ENCODE measurements at places on chromosomes 6 and 20. TPM values are rescaled to one million over a fixed set of nuclear protein-coding genes. Genes with fewer than 3 reads are reported as not detected.
A peak's percentile ranks its signal among the peaks of the same experiment; 100 is the strongest.

The ARID1B gene
- 58.8 TPM for total RNA-seq

DNA sequence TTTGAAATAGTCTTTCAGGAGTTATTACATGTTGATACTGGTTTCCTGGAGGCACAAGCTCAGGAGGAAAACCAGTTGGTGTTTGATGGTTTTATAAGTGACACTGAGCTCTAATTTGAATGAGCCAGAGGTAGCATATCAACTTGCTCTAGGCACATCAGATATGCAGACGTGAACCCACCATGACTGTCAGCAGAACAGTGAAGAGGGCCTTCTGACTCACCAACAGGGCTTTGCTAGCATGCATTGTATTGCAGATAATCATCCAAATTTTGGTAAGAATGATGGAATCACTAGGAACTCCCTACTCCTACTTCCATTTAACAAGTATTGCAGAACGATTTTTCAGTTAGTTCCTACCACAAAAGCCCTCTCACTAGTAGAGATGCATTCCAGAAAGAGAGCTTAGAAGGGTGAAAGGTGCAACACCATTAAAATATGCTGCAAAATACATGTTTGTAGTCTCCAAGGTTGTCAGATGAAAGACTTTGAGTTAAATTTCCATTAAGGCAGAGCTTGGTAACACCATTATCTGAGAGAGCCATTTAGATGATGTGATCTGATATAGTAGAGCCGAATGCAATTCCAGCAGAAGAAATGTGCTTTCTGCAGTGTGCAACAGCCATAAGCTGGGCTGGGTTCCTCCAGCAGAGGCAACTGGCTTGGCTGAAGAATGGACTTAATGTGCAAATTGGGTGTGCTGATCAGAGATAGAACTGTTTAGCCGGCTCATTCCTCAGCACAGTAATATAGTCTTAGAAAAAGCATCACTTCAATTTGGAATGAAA, 968.7 kb upstream of the ADGRB3 start:
- no peaks in the 10 kb centered on the region for H3K27me3 ChIP-seq
- H3K36me3 ChIP-seq: no peaks in the 10 kb centered on the region
- H3K4me1 ChIP-seq: no peaks in the 10 kb centered on the region
- no peak overlapping the region for H3K27ac ChIP-seq
- DNase-seq: no peak

DNA sequence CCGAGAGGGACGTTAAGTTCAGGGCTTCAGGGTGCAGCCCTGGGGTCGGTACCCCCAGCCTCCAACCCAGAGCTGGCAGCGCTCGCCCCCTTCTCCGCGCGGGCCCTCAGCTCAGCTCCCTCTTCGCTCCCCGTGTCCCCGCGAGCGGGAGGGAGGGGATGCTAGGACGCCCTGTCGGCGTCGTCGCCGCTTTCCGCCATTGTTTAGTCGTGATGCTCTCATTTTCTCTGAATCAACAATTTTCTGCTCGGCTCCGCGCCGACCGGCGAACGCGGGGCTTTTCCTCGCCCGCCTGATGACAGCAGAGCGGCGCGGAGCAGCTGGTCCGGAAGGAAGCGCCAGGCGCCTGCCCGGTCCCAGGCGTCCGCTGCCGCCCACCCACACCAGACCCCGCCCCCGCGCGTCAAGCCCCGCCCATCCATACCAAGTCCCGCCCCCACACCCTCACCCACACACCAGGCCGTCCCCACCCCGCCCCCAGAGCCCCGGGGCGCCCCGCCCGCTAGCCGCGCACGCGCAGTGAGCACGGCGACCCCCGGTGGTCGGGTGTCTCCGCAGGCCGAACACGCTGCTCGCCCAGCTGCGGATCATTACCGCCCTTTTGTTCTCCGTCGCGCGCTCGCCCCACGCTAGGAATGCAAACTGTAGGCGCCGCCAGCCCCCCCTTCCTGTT, 50.1 kb upstream of the SLC32A1 start:
- H3K36me3 ChIP-seq: no peaks in the 10 kb centered on the region
- no peak overlapping the region for H3K4me3 ChIP-seq
- H3K4me1 ChIP-seq: no peaks in the 10 kb centered on the region
- no peak for DNase-seq
- no peak overlapping the region for H3K27ac ChIP-seq

GRCh38 chr6:170088582-170088955, 202.3 kb downstream of the DLL1 start:
- no peak overlapping the region for H3K27ac ChIP-seq
- H3K36me3 ChIP-seq: no peaks in the 10 kb centered on the region
- no peaks in the 10 kb centered on the region for H3K4me1 ChIP-seq

DNA sequence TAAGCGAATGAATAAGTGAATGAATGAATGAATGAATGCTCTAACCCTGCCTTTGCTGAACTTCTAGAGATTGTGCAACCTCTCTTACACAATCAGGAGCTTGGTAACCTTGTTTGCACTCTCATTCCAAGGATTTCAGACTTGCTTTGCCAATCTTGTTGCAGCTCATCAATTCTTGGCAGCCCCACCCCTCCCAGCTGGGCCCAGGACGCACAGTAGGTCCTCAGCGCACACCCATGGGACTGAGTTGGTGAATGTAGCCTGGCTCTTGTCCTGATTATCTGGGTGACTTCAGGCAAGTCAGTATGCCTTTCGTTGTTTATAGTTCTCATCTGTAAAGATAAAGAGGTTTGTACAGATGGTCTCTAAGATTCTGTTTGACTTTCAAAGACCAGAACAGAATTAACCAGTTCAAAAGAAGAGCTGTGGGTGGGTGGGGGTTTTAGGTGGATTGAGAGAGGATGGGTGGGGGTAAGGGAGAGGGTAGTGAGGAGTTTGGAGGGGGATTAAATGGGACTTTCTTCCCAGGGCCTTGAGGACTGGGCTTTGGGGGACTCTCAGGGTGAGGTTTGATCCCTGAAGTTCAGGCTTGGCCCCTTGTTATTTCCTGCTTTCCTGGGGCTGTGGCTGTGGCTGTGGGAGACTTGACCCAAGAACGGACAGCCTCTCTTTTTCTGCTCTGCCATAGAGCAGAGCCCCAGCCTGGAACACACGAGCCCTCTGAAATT, 33.2 kb downstream of the VEGFA start:
- H3K27me3 ChIP-seq: no peaks in the 10 kb centered on the region
- H3K27ac ChIP-seq: peak overlapping the region; percentile 93
- no peak overlapping the region for H3K4me3 ChIP-seq
- H3K4me1 ChIP-seq: peaks cover 99% of the 10 kb centered on the region
- no peaks in the 10 kb centered on the region for H3K36me3 ChIP-seq
- DNase-seq: peak; percentile 77

DNA sequence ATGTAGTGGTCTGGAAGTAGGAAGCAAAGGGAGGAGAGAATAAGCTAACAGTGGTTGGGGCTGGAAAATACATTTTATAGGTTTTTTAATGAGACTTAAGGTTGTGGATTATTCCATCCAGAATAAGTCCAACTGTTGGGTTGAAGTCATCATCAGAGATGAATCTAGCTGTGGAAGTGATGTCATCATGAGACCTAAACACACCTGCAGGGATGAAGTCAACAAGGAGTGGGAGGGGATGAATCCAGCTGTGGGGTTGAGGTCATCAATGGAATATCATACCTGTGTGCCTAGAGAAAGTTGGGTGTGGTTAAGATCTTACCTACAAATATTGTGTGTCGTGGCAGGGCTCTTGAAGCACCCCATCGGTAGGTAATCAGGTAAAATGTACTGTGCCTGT, 730.7 kb downstream of the RFPL4B start:
- no peaks in the 10 kb centered on the region for H3K36me3 ChIP-seq
- no peak overlapping the region for H3K27ac ChIP-seq
- no peak for DNase-seq

All from Caco-2 (cell line).